Upper lobe of left lung (tissue), 6 donors: ENCODE measurements at places on chromosomes 2 and 18. TPM values are rescaled to one million over a fixed set of nuclear protein-coding genes. Genes with fewer than 3 reads are reported as not detected.

Gene LINC00305
- total RNA-seq, result not detected

Gene CRYBA2
- total RNA-seq, result not detected

Gene EHD3
- 9.4 TPM for total RNA-seq

Gene FKBP1B
- 13.0 TPM for total RNA-seq

Gene SALL3
- total RNA-seq, result 0.11 TPM

Gene SLC19A3
- 23.7 TPM for total RNA-seq

Gene SAG
- total RNA-seq, result not detected

Gene ST3GAL5
- total RNA-seq, result 142 TPM

Gene CYTIP
- 25.5 TPM for total RNA-seq

Gene OSR1
- total RNA-seq, result 9.8 TPM

Gene TCF23
- not detected for total RNA-seq

Gene C1QL2
- total RNA-seq, result not detected

Gene GPC1
- 25.1 TPM for total RNA-seq
